ENCODE measurements at places on chromosomes 5 and 9.

DNA sequence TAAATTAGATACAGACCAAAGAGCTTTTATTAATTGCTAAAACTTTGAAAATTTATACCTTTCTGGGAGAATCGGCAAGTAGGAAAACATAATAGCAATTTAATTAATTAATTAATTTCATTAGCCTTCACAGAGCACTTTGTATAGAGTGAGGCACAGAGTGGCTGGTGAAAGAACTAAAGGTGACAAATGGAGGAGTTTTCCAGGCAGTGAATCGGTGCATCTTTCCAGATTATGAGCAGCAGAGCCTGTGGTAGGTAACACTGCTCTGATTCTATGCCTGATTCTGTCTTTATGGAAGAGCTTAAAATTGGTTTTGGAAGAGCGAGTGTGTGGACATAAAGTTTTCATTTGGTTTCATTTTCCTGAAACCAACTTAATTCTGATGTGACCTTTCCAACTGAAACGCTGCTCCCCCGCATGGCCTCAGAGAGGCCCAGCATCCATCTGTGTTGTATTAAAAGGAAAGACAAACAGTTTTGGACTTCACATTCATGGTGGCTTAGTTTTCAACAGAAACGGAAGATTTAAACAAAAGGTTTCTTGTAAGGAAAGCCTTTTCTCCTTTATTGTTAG, 188.9 kb upstream of the RPS23 start:
- no peak for DNase-seq

DNA sequence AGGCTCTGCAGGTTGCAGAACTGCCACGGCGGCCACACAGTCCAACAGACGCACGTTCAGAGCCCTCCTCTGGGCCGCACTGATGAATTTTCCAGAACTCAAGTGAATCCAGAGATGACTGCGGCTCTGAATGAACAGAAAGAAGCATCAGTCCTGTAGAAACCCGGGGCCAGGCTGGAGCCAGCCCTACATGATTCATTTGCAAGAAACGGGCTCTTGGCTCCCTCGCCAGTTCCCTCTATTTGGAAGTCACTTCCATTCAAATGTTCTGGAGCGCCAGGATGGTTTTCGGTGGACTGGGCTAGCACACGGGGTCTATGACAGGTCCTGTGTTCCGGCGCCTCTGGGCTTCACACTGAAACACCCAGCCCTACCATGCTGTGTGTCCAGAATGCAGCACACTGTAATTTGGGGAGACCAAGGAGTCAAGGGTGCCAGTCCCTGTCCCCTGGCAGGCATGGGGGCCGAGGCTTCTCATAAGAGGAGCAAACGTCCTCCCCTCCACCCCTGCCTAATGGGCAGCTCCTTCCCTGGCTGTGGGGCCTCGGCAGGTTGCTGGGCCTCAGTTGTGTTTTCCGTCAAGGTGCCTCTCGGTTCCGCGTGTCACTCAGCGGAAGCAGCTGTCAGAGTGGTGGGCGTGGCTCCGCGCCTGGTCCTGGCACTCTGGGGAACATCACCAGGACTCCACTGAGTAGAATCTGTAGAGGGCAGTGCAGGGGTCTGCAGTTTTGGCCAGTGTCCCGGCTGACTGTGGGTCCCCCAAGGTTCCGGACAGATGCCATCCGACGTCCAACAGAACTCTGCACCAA, 18.1 kb upstream of the COL5A1 start:
- no peak for DNase-seq

- no peak for DNase-seq
Measured at GRCh38 chr5:109299557-109299956, 110.2 kb downstream of the PJA2 start.

DNA sequence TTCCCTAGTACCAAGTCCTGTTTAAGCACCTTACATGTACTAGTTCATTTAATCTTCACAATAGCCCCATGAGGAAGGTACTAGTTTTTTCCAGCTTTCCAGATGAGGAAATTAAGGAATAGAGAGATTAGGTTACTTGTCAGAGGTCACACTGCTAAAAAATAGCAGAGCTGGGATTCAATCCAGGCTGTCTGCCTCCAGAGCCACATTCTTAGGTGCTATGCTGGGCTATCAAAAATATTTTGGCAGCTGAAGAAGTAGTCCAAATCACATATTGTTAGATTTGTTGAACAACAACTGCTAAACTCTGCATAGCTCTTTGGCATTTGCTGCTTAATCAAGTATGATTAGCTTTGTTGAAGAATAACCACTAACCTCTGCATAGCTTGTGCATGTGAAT, 591.5 kb upstream of the KLF4 start:
- no peak for DNase-seq

DNA sequence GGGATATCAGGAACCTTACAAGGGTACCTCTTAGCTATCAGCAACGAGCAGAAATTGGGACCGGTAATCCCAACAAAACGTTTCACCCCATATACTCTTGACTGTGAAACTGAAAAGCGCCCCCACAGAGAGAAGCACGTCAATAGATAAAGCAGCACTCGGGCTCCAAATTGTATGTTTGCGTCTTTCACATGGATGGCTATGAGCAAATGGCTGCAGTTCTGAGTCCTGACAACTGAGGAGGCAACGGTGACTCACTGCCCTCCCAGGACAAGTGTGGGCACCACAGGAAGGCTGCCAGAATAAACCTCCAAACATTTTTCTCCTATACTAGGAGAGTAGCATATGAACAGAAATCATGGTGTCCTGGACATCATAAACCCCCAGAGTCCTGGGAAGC, 36.6 kb downstream of the SEMA4D start:
- no peak for DNase-seq

DNA sequence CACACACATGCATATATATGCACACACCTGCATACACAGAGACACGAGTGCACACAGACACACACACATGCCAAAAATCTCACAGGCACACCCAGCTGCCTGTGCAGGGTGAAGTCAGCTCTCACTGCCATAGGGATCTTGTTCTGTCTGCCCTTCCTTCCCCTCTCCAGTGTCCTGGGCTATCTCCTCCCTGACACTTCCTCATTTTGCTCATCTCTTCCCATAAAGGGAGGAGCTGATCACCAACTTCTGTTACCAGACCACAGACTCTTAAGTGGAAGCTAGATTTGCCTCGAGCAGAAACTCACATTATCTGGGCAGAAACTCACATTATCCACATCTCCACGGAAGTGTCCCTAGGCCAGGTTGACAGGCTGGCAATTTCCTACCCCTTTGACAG, 28.7 kb downstream of the LCP2 start:
- no peak for DNase-seq

GRCh38 chr9:105485131-105485530, 37.3 kb downstream of the FSD1L start:
- no peak for DNase-seq

All from activated T-helper 9 cell treated with anti-CD3 and anti-CD28 coated beads, Interleukin-2, amount 50 U/mL, for 16 hours (primary cell).